ENCODE measurements at places on chromosomes 16 and 17. TPM values are rescaled to one million over a fixed set of nuclear protein-coding genes. Genes with fewer than 3 reads are reported as not detected.

The HEATR9 gene
- not detected for total RNA-seq

DNA sequence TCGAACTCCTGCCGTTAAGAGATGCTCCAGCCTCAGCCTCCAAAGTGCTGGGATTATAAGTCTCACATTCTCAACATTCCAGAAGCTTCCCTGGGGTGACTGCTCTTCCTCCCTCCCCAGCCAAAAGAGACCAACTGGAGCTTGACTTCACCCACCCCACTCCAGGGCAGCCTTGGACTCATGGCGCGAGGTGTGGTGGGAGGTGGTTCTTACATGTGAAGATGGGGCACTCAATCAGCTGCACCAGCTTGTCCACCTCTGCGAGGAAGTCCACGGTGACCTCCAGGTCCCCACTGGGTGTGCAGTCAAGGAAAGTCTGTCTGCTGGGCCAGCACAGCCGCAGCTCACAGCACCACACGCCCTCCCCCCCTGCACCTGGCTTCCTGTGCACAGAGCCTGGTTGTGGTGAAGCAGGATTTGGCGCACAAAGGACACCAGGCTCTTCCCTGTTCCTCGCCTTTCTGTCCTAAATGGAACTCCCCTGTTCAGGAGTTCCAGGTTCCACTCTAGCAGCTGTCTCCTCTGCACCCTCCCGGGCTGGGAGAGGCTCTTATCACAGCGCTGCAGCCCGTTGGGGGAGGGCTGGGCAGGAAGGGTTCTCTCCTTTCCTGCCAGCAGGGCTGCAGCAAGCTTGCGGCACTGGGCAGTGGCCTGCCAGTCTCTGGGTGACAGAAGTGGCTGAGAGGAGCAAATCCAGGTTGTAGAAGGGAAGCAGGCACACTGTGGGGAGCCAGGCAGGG lies 9.6 kb upstream of the MTSS2 start:
- no peak for DNase-seq

DNA sequence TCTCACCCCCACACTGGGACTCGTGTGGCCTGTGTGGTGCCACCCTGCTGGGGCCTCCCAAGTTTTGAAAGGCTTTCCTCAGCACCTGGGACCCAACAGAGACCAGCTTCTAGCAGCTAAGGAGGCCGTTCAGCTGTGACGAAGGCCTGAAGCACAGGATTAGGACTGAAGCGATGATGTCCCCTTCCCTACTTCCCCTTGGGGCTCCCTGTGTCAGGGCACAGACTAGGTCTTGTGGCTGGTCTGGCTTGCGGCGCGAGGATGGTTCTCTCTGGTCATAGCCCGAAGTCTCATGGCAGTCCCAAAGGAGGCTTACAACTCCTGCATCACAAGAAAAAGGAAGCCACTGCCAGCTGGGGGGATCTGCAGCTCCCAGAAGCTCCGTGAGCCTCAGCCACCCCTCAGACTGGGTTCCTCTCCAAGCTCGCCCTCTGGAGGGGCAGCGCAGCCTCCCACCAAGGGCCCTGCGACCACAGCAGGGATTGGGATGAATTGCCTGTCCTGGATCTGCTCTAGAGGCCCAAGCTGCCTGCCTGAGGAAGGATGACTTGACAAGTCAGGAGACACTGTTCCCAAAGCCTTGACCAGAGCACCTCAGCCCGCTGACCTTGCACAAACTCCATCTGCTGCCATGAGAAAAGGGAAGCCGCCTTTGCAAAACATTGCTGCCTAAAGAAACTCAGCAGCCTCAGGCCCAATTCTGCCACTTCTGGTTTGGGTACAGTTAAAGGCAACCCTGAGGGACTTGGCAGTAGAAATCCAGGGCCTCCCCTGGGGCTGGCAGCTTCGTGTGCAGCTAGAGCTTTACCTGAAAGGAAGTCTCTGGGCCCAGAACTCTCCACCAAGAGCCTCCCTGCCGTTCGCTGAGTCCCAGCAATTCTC lies 27.4 kb downstream of the STH start:
- DNase-seq: no peak

GRCh38 chr16:21717608-21718007 lies 53.8 kb downstream of the OTOA start:
- DNase-seq: no peak

The SEZ6L2 gene
- total RNA-seq: 6.9 TPM

The SNAI3 gene
- 0.12 TPM for total RNA-seq

- no peak for DNase-seq
Measured at GRCh38 chr16:54245788-54246453, 40.7 kb downstream of the IRX3 start.

DNA sequence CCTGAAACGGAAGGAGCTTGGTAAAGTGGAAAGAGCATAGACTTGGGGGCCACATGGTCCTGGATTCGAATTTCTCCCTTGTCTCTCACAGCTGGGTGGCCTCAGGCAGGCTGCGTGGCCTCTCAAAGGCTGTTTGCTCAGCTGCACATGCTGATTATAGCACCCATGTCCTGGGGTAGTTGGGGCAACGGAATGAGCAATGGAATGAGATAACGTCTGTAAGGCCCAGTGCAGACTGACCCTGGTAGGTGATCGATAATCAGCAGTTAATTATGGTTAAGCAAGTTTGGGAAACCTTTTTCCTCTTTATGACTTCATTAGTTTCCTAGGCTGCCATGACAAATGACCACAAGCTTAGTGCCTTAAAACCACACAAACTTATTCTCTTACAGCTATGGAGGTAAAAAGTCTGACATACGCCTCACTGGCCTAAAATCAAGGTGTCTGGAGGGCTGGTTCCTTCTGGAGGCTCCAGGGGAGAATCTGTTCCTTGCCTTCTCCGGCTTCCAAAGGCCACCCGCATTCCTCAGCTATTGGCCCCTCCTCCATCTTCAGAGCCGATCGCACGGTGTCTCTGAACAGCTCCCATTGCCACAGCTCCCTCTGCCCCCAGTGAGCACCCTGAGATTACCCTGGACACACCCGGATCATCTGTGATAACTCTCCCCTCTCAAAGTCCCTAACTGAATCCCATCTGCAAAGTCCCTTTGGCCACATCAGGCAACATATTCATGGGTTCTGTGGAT lies 294.9 kb upstream of the FOXF1 start:
- no peak for DNase-seq

The MAPK7 gene
- 36.8 TPM for total RNA-seq

- no peak for DNase-seq
Measured at GRCh38 chr17:5264893-5265292, 17.2 kb upstream of the RABEP1 start.

The MYH10 gene
- 137 TPM for total RNA-seq

DNA sequence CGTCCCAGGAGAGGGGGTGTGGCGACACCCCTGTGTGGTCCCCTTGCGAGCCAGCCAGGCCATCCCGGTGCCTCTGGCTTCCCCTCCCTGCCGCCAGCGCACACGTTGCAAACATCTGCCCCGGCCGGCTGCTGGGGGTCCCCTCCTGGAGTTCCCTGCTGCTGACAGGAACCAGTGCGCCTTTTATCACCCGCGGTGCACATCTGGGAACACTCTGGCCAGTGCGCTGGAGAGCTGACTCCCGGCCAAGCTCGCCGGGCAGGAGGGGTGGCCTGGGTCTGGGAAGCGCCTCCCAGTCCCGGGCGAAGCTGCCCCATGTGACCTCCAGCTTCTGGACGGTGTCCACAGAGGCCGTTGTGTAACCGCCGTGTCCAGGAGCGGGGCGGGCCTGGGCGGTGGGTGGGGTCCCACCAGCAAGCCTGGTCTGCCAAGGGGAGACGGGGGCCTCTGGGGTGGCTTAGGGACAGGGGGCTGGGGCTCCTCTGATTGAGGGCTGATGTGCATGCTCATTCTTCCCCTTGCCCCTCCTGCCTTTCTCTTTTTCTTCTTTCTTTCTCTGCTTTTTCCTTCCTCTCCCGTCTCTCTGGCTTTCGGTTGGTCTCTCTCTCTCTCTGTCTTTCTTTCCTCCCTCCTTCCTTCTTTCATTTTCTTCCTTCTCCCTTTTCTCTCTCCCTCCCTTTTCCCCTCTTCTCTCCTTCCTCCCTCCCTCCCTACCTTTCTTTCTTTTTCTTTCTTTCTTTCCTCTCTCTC lies 25.2 kb upstream of the CIBAR2 start:
- DNase-seq: no peak

DNA sequence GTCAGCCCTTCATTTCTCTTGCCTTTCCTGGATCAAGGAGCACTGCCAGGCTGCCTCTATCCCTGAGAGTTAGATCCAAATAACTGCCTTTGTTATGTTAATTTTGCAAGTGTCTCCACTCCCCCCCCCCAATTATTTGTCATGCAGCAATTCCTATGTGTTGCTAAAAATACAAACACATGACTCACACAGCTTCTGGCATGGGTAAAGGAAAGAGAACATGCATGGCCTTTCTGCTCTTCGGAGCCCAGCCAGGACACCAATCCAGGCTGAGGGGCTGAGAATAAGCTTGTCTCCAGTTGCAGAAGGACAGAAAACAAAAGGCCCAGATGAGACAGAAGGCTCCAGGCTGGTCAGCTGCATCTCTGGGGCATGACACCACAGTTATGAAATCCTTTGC lies 148.0 kb upstream of the TNRC6C start:
- DNase-seq: no peak

The TP53TG3D gene
- not detected for total RNA-seq

DNA sequence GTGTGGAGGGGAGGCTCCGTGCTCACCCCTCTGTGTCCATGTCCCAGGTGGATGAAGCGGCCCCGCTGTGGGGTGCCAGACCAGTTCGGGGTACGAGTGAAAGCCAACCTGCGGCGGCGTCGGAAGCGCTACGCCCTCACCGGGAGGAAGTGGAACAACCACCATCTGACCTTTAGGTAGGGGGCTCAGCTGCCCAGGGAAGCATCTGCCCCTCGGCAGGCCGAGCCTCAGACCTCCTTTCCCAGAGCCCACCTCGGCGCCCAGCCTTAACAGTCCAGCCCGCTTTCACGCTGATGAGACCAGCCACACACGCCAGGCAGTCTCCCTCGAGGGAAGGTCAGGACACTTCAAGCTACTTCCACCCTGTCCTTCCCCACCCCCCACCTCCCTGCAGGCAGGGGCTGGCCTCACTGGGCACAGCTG lies 12.7 kb downstream of the MMP15 start:
- no peak for DNase-seq

DNA sequence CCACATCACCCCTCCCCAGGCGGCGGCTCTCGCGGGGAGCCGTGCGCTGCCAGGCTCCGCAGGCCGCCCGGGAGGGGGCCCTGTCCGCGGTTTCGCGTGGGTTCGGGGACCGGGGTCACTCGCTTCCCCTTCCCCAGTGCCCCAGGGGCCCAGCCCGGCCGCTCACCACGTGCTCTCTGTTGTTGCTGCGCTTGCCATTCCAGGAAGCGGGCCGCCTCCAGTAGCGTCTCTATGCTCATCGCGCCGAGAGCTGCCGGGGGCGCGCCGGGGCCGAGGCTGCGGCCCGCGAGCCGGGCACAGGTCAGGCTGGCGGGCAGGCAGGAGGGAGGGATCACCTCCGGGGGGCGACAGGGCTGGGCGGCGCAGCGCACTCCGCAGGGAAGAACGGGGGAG lies 390 bp downstream of the MNT start:
- no peak for DNase-seq

DNA sequence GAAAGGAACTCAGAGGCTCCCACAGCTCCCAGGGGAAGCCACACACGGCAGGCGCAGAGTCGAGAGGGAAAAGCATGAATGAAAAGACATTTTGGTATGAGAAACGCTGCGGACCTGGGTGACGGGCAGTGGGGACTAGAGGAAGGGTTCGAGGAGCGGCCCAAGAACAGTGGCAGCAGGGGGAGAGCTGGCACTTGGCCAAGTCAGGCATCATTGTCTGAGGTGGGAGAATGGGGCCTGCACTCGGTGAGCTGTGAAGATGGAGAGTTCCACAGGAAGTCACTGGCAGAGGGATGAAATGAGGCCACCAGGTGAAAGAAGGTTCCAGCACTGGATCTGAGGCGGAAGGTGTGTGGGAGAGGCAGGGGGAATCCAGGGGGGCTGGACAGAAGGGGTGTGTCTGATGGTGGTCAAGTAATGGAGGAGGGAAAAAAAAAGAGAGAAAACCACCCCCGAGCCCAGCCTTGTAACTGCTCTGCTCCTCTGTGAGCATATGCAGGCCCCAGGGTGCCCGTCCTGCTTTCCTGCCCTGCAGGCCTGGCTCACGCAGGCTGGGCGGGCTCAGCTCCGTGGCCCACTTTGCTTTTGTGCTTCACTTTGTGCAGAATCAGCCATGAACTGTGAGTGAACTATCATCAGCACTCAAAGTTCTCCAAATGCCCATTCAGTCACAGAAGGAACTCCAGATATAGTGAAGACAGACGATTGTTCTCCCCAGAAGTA lies 31.8 kb downstream of the TMEM204 start:
- DNase-seq: no peak

DNA sequence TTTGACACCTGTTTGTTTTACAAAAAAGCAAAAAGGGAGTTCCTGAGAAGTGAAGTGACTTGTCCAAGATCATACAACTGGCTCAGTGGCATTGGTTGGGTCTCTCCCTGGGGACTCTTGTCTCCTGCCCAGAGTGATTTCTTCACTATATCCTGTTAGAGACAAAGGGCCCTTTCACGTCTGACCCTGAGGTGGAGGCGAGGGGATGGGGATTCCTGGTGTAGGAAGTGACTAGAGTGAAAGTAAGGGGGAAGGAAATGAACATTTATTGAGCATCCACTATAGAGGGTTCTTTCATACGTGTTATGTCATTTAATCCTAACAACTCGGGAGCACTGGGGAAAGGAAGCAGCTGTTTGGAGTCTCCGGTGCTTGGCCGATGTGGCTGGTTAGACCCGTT lies 9.0 kb downstream of the ITGB3 start:
- DNase-seq: no peak

DNA sequence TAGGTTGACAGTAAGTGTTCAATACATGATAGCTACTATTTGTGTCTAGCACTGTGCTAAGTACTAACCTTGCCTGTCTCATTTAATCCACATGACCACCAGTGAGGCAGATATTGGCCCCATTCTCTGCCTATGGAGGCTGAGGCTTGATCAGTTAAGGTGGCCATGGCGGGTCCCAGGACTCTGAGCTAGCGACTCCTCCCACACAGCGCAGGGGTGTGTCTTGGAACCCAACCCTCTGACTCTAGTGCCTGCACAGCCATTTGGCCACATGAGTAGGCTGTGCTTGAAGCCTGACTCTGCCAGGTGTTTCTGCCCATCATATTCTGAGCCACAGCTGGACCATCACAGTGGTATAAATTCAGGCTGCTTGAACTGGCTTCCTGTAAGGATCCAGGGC lies 6.4 kb downstream of the NHERF1 start:
- no peak for DNase-seq

DNA sequence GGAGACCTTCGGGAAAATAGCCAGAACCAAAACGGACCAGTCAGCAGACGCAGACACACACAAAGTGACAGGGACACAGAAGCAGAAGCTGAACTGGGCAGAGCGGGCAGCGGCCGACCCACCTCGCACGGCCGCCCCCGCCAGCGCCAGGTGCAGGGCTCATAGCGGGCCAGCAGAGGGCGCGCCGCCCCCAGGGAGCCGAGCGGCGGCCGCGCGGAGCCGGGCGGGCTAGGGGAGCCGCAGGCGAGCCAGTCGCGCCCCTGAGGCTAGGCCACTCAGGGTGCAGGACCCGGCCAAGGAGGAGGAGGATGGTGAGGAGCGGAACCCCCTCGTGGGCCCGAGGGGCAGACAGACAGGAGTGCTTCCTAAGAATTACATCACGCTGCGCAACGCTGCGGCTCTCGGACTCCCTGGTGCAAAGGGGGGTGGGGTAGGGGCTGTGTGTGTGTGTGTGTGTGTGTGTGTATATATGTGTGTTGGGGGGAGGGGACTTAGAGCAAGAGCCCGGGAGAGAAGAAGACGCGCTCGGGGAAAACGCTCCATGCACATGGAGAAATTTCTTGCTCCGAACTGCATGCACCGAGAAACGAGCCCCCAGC lies 913 bp upstream of the NOG start:
- DNase-seq: no peak

The GNGT2 gene
- 1.4 TPM for total RNA-seq

The CA4 gene
- 4.0 TPM for total RNA-seq
